SK-N-SH (cell line): ENCODE measurements at places on chromosomes 11 and 22. TPM values are rescaled to one million over a fixed set of nuclear protein-coding genes. Genes with fewer than 3 reads are reported as not detected.
A peak's percentile ranks its signal among the peaks of the same experiment; 100 is the strongest.

Gene MRGPRX4
- polyA plus RNA-seq = not detected in 2 replicates

Gene OR56A5
- polyA plus RNA-seq = not detected in 2 replicates

DNA sequence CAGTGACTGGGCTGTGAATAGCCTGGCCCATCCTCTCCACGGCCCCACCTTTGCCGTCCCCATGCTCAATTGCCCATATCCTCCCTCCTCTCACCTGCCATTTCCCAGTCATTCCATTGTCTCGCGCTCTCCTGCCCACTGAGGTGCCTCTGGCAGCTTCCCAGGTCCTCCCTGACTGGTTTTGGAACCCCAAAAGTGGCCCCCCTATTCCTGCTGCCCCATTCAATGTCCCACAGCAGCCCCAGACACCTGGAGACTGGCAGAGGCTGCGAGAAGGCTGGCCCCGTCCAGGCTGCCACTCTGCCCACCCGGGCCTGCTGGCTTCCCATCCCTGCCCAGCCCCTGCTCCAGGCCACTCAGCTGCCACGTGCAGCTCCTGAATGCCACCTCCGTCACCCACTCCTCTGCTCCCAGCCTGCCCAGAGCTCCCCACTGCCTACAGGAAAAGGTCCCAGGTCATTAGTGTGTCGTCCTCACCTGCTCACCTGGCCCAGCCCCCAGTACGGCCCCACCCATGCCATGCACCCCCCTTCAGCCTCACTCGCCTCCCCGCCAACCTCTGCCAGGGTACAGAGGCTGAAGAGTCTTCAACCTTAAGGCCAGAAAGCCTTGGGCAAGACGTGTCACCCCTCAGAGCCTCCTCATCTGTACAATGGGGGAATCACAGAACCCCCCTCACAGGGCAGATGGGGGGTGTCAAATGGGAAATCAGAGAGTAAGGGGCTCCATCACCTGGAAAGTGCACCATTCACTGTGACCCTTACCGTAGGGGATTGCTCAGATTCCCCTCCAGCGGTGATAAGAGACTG is 37.5 kb downstream of the KCNJ4 start:
- no peak for DNase-seq

DNA sequence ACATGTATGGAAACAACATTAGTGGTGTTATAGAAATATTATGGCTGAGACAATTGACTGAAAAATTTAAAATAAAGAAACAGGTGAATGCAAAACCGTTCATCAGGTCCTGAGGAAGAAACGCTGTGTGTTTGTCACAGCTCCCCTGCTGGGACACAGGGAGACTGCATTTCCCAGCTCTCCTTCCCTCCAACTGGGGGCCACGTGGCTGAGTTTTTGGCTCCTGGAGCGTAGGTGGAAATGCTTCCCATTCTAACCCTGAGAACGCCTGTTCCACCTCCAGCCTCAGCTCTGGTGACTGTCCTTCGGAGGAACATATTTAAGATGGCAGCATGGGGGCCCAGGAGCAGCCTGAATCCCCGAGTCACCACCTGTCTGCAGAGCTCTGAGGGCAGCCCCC is 398.6 kb downstream of the BRD1 start:
- DNase-seq = no peak

DNA sequence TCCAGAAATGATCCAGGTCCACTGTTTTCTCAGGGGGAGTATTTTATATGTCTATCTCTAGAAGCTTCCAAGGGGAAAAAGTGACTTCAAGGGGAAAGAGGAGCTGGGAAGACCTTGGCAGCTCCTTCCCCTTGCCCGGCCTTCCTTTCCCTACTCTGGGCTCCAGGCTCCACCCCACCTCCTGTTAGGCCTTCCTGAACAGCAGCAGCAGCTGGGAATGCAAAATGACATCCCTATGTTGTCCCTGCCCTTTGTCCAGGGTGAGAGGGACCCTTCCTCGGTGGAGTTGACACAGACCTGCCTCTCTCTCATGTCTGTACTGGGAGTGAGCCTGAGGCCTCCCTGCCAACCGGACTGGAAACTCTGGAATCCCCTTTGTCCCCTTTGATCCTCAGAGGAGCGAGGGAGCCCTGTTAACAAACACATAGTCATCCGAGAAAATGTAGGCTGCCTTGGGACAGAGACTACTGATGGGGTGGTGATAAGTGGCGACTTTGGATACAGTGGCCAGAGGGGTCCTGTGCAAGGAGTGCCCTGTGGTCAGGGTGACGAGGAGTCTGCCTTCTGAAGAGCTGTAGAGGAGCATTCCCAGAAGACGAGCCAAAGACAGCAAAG is 9.0 kb upstream of the MALAT1 start:
- no peak for DNase-seq

DNA sequence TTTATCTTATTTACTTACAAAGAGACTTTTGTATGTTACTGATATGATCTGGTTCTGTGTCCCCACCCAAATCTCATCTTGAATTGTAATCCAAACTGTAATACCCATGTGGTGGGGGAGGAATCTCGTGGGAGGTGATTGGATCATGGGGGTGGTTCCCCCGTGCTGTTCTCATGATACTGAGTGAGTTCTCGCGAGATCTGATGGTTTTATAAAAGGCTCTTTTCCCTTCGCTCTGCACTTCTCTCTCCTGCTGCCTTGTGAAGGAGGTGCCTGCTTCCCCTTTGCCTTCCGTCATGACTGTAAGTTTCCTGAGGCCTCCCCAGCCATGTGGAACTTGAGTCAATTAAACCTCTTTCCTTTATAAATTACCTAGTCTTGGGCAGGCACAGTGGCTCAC is 42.4 kb upstream of the WNT7B start:
- no peak for DNase-seq

DNA sequence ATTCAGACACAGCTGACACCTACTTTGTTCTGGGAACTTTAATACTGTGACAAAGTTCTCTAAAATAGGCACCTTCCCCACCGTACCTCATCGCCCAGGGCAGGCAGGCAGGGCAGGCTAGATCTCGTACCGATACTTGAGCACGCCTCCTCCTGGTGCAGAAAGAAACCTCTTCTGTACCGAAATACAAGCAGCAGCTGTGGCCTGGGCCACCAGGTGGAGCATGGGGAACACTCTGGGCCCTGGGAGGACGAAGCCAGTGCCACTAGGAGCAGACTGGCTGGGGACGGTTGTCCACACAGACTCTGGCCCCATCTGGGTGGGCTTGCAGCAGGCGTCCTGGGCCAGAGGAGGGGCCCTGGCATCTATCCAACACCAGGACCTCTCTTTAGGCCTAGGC is 12.8 kb downstream of the PMM1 start:
- peak; percentile 58 for DNase-seq
